ENCODE measurements at places on chromosomes 2 and 18.

DNA sequence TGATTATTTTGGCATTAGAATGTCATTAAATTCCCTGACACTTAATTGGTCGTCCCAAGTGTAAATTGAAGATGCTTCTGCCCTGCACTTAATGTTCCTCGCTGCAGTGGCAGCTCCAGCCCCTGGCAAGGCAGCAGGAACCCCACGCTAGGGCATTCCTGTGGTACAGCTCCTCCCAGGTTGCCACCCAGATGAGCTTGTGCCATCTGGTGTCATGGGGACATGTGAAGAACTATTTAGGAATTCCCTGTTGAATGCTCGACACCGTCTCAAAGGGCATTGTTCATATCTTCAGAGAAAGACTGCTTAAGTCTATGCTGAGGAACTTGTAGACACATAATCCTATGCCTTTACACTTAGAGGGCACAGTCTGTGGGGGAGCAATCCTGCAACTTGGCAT, 38.9 kb downstream of the BCL2L11 start:
- no peak for DNase-seq

- DNase-seq = no peak
Measured at GRCh38 chr2:114034742-114035141, 144.9 kb downstream of the ACTR3 start.

GRCh38 chr2:190499273-190499672, 35.2 kb downstream of the NEMP2 start:
- DNase-seq = no peak

- DNase-seq = no peak
Measured at GRCh38 chr18:22094358-22094734, 75.0 kb upstream of the GATA6 start.

GRCh38 chr2:172442072-172442895, 14.9 kb downstream of the ITGA6 start:
- DNase-seq = peak; percentile 94

- DNase-seq = peak; percentile 86
Measured at GRCh38 chr2:222959358-222959757, 92.6 kb upstream of the KCNE4 start.

GRCh38 chr18:42187611-42188380, 232.8 kb downstream of the PIK3C3 start:
- DNase-seq = no peak

GRCh38 chr18:6982398-6982797, 135.2 kb downstream of the LAMA1 start:
- DNase-seq = no peak

- no peak for DNase-seq
Measured at GRCh38 chr2:11822746-11823451, 76.5 kb downstream of the LPIN1 start.

GRCh38 chr2:65228263-65228750, 676 bp downstream of the ACTR2 start:
- no peak for DNase-seq
